ENCODE measurements at places on chromosomes 6 and 20.

DNA sequence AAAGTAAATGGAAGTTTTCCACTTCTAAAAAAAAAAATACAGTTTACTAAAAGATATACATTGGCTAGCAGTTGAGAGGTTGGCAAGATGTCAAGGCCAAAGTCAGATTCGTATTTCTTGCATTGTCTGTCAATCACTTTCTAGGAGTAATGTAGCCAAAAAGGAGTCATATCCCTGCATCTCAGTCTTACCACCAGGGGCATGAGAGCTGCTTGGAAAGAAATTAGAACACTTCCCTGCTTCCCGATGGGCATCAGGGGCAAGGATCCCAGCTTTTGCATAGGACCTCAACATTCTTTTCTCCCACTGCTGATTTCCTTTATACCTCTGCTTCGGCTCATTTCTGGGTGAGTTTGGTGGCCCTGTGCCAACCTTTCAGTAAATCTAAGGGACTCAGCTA is 581.0 kb upstream of the MAP3K7 start:
- no peak for DNase-seq

DNA sequence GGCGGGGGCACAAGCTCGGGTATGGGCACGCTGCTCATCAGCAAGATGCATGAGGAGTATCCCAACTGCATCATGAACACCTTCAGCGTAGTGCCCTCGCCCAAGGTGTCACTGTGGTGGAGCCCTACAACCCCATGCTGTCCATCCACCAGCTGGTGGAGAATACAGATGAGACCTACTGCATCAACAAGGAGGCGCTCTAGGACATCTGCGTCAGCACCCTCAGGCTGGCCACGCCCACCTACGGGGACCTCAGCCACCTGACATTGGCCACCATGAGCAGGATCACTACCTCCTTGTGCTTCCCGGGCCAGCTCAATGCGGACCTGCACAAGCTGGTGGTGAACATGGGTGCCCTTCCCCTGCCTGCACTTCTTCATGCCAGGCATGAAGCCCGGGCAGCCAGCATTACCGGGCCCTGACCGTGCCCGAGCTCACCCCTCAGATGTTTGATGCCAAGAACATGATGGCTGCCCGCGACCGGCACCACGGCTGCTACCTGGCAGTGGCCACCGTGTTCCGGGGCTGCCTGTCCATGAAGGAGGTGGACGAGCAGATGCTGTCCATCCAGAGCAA is 12.8 kb downstream of the GABRR2 start:
- no peak for DNase-seq

GRCh38 chr6:140153703-140154102 is 779.3 kb upstream of the CITED2 start:
- no peak for DNase-seq

- no peak for DNase-seq
Measured at GRCh38 chr6:132506869-132507808, 5.8 kb downstream of the STX7 start.

DNA sequence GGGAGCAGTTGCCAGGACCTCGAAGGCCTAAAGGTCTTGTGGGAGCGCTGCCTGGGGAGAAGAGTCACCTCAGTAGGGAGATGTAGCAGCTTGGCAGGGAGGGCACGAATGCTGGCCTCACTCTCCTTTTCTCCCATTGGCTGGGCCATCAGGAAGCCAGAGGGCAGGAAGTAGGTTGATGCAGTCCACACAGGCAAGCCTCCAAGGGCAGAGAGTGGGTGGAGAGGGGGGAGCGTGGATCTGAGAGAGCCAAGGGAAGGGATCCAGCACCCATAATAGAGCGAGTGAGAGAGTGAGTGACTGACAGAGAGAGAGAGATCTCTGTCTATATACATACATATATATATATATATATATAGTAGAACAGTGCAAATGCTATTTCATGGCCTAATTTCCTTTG is 215.3 kb upstream of the LRFN2 start:
- DNase-seq: no peak

DNA sequence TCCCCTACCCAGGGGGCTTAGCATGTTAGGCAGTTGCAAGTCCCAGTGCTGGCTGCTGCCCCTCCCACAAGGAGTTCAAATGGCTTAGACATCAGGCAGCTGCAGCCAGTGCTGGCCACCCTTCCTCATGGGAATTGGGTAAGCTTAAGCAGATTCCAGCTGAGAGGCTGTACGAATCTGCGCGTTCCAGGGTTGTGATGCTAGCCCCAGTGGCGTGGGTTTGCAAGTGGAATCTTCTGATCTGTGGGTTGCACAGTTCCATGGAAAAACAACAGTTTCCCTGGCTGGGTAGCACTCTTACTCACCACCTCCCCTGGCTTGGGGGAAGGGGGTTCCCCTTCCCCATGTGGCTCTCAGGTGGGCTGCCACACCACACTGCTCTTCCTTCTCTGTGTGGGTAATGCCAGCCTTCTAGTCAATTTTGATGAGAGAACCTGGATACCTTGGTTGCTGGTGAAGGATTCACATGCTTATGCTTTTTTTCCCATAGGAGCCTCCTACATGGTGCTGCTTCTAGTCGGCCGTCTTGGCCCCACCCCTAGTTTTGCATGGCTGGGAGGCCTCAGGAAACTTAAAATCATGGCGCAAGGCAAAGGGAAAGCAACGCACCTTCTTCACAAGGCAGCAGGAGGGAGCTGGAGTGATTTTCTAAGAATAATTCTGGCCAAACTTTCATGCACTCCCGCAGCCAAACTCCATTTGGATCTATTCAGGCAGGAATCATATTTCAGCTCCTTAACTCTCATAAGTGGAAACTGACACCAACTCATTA is 13.0 kb downstream of the DYNLT2 start:
- no peak for DNase-seq

DNA sequence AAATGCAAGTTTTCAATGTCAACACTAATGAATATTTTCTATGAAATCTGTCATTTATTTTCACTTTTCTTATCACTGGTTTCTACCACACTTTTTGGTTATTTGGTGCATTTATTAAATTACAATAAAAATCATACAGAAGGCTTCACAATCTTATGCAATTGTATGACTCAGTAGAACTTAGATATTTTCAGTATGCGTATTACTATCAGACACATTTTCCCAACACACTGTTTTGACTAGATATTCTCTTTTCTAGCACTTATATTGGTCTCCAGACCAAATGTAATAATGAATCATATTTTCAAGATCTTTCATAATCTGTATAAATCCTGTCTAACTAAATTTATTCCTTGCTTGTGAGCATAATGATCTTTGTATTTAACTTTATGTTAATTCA is 74.1 kb downstream of the FAM83B start:
- no peak for DNase-seq

DNA sequence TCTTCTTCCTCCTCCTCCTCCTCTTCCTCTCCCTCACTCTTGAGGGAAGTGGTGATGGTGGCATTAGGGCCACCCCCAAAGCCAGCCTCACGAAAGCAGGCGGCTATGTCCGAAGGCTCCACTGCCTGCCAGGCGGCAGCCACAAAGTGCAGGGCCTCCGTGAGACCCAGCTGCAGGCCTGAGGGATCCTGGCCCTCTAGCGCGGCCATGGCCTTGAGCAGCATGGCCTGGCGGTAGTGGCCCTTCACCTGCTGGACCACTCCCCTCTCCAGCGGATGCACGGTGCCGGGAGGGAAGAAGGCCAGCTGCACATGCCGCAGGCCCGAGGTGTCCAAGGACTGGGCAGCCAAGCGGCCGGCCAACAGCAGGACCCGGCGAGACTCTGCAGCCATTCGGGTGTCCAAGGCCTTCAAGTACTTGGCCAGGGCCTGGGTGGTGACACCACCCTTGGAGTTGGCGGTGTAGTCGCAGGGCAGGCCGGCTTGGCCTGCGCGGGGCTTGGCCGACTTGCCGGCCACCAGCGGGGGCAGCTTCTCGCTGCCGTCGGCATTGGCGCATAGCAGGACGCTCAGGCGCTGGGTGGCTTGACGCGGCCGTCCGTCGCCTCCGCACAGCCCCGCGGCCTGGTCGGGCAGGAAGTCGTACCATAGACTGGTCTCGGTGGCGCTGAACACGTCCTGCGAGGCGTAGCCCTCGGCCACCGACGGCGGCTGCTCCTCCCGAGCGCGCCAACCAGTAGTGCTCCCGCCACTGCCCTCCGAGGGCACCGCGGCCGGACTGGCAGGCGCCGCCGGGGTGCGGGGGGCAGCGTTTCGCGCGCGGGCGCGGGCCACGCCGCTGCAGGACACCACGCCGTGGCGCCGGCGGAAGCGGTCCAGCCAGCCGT is 1.1 kb downstream of the CENPB start:
- DNase-seq: no peak

GRCh38 chr6:23213193-23213592 is 643.8 kb downstream of the HDGFL1 start:
- no peak for DNase-seq

- no peak for DNase-seq
Measured at GRCh38 chr6:45832063-45832462, 183.6 kb downstream of the CLIC5 start.

All from GM12864 (cell line).